Muscle of leg (tissue), 16 donors: ENCODE measurements at places on chromosomes 2 and 18.

- DNase-seq: peak; percentile 75
Observed at GRCh38 chr2:53655256-53655655, 112.3 kb upstream of the CHAC2 start.

GRCh38 chr2:118580107-118580506, 267.3 kb downstream of the EN1 start:
- DNase-seq: no peak

- DNase-seq: no peak
Observed at GRCh38 chr18:52948868-52949444, 609.0 kb downstream of the DCC start.

DNA sequence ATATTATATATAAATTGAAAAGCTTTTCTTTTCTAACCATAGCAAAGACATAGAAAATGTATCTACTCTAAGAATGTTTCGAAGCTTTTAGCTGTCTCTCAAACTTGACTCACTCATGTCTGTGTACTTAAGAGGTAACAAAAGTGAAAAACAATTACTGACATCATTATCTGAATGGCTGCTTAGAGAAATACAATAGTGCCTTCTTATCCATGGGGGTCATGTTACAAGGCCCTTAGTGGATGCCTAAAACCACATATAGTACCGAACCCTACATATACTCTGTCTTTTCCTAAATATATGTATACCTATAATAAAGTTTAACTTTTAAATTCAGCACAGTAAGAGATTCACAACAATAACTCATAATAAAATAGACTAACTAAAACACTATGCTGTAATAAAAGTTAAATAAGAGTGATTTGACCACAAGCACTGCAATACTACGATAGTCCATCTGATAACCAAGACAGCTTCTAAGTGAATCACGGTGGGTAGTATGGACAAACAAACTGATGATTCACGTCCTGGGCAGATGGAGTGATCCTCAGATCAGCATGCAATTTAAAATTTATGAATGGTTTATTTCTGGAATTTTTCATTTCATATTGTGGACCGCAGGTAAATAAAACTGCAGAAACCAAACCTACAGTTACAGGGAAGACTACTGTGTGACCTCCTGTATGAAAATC, 246.2 kb downstream of the XIRP2 start:
- no peak for DNase-seq

DNA sequence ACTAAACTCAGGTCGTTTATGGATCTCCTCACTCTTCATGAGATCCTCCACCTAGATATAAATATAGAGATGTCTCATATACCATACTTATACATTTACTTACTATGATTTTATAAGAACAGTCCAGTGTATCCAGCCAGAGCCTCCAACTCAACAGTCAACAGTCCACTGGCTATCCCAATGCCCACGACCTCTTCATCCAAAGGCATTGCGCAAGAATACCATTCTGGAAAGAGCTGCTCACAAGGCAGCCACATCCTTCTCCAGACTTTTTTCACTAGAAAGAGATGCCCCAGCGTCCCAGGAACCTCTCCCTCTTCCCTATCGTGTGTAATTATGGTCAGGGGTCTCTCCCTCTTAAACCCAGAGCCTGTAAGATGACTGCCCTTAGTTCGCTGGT, 448.8 kb downstream of the LRATD1 start:
- no peak for DNase-seq

GRCh38 chr2:152525277-152525838, 190.4 kb downstream of the FMNL2 start:
- DNase-seq: no peak

- DNase-seq: peak; percentile 69
Observed at GRCh38 chr2:10222-10875, 36.0 kb downstream of the FAM110C start.

DNA sequence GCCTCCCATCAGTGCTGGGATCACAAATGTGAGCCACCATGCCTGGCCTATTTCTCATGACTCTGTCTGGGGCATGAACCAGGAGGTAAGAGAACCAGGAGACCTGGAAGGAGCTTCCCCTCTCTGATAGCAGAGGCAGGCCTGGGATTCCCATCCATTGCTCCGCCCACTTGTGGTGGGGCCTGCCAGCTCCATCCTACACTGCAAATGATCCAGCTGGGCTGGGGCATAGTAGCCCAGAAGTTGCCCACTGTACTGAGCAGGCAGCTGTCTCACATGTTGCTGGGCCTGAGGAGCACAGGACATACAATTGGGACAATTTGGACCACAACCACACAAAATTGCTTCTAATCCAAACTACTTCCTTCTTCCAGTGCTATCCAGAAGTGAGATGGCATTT, 91.0 kb downstream of the MARCHF4 start:
- no peak for DNase-seq
